ENCODE measurements at places on chromosomes 6 and 20.

DNA sequence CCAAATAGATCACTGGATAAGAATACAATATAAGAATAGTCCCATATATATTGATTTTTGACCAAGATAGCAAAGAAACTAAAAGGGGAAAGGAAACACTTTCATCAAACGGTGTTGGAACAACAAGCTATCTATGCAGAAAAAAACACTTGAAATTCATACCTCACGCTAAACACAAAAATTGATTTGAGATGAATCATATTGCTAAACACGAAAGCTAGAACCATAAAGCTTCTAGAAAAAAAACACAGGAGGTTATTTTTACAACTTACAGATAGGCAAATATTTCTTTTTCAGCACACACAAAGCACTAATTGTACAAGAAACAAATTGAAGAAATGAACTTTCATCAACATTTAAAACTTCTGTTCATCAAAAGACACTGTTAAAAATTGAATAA lies 36.7 kb upstream of the TMEM14A start:
- DNase-seq: no peak

DNA sequence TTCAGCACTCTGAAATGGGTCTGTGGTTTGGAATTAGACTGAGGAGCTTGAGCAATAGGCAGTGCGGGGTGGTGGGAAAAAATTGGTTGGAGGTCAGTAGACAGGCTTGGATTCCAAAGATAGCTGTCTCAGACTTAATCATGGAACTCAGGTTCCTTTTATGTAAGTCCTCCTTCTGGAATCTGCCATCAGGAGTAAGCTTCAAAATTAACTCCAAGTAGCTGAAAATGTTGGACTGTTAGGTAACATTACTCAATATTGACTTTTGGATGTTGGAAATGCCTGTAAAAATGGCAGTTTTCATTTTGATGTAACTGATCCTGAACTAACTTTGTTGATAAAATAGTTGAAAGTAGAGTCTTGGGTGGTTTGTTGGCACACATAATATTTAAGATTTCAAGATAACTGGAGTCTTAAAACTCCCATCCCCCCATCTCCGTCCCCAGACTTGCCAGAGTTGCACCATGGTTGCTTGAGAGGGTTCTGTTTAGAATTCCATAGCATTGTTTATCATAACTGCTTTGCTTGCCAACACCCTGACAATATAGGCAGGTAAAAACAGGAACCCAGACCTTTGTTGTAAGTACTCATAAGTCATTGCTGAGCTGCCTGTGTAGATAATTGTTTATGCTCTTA lies 83.0 kb downstream of the PHF20 start:
- DNase-seq: no peak

DNA sequence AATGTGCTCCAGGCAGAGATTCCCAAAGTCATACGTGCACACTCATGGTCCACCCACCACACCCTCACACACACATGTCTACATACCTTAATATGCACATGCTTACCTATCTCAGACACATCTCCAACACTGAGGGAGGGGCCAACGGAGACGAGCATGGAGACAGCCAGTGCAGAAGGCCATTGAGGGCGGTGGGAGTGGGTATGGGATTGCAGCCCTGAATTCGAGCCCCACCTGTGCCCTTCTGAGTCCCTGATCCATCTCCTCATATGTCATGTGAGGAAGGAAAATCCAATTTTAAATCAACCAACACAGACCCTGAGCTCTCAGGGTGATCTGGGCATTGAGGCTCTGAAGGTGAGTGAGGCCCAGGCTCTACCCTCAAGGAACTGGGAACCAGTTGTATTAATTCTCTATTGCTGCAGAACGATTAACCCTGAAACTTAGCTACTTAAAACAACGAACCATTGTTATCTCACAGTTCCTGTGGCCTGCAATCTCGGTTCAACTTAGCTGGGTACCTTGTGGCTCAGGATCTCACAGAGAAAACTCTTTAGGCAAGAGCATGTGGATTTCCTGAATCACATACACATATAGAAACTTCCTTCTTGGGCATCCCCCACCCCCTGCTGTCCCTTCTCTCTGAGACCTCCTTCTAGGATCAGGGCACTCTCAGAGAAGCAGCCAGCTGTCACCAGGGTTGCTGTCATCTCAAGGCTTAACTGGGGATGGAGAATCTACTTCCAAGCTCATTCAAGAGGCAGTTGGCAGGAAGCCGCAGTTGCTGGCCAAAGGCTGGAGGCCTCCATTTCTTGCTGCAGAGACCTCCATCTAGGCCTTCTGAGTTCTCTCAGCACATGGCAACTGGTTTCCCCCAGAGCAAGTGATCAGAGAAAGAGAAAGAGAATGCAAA lies 28.3 kb downstream of the GLP1R start:
- DNase-seq: no peak

DNA sequence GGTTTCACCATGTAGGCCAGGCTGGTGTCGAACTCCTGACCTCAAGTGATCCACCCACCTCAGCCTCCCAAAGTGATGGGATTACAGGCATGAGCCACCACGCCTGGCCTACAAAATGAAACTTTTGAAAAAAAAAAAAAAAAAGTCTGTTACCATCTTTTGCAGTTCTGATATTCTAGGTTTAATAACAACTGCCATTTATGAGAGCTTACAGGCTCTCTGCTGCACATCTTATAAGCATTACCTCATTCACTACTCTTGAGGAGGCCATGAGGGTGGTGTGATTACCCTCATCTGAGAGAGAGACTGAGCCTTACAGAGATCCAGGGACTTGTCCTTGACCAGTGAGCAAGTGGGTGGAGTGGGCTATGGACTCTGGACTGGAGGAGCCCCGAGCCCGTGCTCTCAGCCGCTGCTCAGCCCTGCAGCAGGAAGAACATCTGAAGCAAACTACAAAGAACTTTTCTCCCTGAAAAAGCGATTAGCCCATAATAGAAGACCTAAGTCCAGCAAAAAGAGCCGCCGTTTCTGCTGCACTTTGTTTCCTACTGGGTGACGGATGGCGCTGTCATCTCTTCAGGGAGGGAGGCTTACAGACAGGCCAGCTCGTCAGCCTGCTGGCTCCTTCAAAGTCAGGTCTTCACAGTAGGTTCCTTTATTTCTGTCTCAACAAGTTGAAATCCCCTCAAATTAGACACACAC lies 119.8 kb upstream of the AKAP12 start:
- DNase-seq: no peak

GRCh38 chr20:44221368-44221954 lies 10.9 kb upstream of the OSER1 start:
- DNase-seq: no peak

DNA sequence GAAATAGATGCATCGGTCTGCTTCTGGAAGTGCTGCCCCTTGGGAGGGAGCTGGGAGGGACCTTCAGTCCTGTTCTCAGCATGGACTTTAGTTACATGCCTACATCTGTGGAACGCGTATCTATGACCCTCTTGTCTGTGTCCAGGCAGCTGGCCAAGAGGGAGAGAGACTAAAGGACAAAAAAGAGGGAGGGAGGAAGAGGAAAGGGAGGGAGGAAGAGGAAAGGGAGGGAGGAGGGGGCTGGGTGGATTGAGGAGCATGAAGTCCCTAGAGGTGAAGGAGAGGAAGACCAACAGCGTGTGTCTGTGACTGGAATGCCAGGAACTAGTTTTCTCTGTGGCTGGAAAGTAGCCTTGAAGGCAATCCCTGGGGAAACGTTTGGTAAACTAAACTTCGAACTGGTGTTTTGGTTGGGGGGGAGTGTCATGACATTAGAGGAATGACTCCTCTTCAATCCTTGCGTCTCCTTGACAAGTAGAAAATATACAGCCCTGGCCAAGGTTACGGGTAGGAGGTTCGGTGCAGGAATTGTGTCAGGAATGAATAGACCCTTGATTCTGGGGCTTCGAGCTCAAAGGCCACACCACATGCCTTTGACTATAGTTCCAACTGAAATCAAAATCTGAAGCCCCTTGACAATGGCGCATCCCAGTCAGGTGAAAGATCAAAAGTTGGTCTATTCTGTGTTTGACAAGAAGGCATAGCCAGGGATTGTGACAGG lies 52.0 kb upstream of the PLEKHG1 start:
- no peak for DNase-seq

DNA sequence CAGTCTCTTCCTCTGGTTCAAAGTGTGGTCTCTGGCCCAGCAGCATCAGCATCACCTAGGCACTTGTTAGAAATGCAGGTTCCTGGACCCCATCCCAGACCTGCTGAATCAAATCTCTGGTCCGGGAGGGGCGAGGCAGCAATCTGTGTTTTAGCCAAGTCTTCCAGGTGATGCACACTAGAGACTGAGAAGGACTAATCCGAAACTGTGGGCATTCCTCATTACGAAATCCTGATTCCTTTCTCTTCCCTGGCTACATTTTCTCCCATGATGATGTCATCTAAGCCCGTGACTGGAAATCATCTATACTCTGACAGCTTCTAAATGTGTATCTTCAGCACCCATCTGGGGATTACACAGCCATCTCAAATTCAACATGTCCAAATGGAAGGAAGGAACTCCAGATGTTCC lies 39.7 kb upstream of the PRND start:
- DNase-seq: no peak

GRCh38 chr6:136801581-136801980 lies 9.3 kb upstream of the MAP3K5 start:
- no peak for DNase-seq

DNA sequence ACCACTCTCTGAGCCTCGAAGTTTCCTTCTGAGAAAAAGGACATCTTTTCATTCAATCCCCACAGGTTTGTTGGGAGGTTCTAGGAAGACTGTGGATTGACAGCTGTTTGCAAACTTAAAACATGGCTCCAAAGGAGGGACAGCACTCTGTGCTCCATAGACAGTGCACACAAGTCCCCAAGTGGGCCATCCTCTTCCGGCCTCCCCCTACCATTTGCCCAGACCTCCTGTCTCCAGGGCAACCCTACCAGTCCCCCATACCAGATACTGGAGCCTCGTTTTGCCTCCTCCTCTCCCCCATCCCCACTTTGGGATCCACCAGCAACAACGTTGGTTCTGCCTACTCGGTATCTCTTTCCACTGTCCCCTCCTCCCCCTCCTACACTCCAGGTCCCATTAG lies 8.5 kb upstream of the DLGAP4 start:
- DNase-seq: no peak

- DNase-seq: no peak
Measured at GRCh38 chr6:134621858-134622257, 303.9 kb upstream of the SGK1 start.

DNA sequence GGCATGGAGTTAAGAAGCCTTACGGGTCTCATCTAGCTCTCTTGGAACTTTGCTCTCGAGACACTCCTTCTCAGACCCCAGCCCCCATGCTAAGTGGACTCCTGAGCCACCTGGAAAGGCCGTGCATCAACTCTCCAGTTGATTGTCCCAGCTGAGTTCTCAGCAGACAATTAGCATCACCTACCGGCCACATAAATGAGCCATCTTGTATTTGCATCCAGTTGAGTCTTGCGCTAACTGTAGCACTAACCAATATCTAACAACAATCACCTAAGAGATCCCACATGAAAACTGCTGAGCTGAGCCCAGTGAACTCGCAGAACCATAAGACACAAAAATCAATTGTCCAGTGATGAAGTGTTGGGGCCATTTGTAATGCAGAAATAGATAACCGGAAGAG lies 49.7 kb downstream of the PCNA start:
- DNase-seq: no peak

DNA sequence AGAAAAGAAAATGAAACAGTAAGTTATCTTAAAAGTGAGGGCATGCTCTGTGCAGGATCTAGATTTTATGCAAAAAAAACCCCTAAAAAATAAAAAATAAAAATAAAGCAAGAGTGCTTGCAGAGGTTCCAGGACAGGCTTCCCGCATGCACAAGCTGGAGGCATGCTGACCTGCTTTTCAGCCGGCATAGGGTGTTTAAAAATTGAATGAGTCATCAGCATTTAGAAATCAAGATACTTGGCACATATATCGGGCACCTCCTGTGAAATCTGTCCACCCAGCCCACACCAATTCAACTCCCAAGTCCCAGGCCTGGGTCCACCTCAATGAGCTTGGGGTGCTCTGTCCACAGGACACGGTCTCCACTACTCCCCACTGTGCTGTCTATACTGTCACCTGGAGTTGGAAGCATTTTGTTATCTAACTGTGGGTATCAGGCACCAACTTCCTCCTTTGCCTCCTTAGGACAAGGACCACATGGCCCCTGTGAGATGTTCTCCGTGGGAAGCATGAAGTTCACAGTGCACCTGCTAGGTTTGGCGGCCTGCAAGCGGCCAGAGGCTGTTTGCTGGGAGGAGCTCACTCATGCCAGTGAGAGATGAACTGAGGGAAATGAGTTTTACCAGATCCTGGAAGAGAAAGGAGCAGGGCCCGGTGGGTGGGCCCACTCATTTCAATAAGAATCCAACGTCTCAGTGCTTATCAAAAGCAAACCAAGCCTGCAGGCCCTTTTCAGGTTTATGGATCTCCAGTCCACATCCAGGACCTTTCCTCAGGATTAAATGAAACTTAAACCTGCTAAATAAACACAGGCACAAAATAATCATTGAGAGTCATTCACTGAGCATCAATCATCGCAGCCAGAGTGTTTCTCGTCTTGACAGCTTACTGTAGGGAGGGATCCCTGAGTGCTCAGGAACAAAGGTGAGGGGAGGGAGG lies 121.1 kb downstream of the FOXA2 start:
- DNase-seq: no peak

- no peak for DNase-seq
Measured at GRCh38 chr6:169788809-169789145, 37.4 kb downstream of the ERMARD start.

DNA sequence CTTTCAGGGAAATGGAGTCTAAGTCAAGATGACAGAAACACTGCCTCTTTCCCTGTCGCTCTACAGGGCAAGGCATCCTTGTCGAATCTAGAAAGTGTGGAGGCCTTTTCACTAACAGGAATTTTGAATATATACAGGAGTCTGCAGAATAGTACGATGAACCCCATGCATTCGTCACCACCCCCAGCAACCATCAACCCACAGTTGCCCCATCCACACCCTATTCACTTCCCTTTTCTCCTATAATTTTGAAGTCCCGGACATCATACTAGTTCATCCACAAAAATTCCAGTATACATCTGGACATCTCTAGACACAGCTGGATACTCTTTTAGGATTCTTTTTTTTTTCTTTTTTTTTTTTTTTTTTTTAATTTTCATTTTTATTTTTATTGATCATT lies 80.7 kb upstream of the RIN2 start:
- DNase-seq: no peak

DNA sequence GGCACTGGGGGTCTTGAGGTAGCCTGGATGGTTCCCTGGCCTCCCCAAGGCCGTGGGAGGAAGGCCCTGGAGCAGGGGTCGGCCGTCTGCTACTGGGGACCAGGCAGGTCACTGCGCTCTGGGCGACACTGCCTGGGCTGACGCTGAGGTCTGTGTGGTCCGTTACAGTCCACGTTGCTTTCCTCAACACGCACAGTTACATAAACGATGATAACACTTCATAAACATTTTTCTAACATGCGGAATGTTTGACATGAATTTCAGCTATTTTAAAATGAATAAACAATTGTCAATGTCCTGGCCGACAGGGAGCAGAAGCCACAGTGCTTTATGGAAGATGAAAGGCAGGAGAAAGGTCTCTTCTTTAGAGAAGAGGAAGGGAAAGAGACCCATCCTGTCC lies 10.2 kb upstream of the RBBP8NL start:
- DNase-seq: no peak
